ENCODE measurements at places on chromosomes 1 and 21. TPM values are rescaled to one million over a fixed set of nuclear protein-coding genes. Genes with fewer than 3 reads are reported as not detected.

Gene IGSF9
- not detected for polyA plus RNA-seq

Gene CENPF
- polyA plus RNA-seq = 100 TPM

Gene GOLT1A
- not detected for polyA plus RNA-seq

Gene AIRE
- not detected for polyA plus RNA-seq

- no peak for DNase-seq
- no peak overlapping the region for H3K4me3 ChIP-seq
- no peaks in the 10 kb centered on the region for H3K36me3 ChIP-seq
- H3K27me3 ChIP-seq = no peaks in the 10 kb centered on the region
- peaks cover 6% of the 10 kb centered on the region for H3K4me1 ChIP-seq
These were observed 14.7 kb downstream of the RUNX1 start for GRCh38 chr21:35034203-35034926.

DNA sequence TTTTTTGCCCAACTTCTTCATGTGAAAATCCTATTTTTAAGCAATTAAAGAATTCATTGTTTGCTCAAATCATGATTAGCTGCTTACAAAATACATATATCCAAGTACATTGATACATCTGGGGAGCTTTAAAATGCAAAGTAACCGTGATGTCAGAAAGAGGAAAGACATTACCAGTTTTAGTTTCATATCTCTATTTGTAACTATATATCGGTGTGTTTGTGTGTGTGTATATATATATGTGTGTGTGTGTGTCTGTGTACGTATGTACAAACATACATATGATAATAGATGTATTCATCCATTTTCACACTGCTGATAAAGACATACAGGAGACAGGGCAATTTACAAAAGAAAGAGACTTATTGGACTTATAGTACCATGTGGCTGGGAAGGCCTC is 310.1 kb downstream of the DPYD start:
- no peak for DNase-seq
- no peak overlapping the region for H3K4me3 ChIP-seq
- H3K27me3 ChIP-seq = no peaks in the 10 kb centered on the region
- no peak overlapping the region for H3K27ac ChIP-seq

GRCh38 chr1:206002871-206003801 is at the start of gene RAB7B:
TSS of gene RAB7B (minus strand) at chr1:206003395. CDS start at chr1:205994135, 9,260 bp downstream.
- no peaks in the 10 kb centered on the region for H3K36me3 ChIP-seq
- no peaks in the 10 kb centered on the region for H3K27me3 ChIP-seq
- no peak within 1 kb of the TSS for H3K4me3 ChIP-seq

DNA sequence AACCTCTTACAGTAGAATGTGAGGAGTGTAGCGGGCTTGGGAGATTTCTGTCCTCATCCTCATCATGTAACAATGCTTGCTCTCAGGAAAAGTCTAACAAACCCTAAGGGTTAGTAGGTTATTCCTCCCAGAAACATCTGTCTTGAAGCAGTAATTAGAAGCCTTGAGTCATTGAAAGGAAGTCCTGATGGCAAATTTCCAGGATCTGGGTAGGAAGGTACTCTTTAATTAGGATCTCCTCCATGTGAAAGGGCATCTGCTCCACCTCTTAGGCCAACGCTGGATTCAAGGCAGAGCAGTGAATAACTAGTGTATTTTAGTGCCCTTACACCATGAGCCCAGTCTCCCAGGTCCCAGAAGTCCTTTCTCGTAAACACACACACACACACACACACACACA is 106.6 kb upstream of the BARHL2 start:
- no peak for DNase-seq
- H3K27ac ChIP-seq = no peak overlapping the region
- no peaks in the 10 kb centered on the region for H3K36me3 ChIP-seq
- H3K4me1 ChIP-seq = no peaks in the 10 kb centered on the region

DNA sequence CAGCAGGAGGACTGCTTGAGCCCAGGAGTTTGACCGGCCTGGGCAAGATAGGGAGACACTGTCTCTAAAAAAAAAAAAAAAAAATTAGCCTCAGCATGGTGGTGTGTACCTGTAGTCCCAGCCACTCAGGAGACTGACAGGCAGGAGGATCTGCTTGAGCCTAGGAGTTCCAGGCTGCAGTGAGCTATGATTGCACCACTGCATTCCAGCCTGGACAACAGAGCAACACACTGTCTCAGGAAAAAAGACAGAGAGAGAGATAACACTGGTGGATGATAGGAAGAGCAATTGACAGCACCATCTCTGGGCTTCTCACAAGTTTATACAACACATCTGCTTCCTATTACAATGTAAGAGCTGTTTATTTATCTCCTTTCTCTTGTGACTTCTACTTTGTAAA is 2.4 kb upstream of the RNU11 start:
- no peak for DNase-seq
- no peak overlapping the region for H3K27ac ChIP-seq
- peaks cover 12% of the 10 kb centered on the region for H3K4me1 ChIP-seq
- H3K27me3 ChIP-seq = no peaks in the 10 kb centered on the region
- H3K4me3 ChIP-seq = no peak overlapping the region

- no peaks in the 10 kb centered on the region for H3K27me3 ChIP-seq
- DNase-seq = no peak
- no peak overlapping the region for H3K27ac ChIP-seq
These were observed 61.2 kb upstream of the MCOLN3 start for GRCh38 chr1:85109475-85109874.

DNA sequence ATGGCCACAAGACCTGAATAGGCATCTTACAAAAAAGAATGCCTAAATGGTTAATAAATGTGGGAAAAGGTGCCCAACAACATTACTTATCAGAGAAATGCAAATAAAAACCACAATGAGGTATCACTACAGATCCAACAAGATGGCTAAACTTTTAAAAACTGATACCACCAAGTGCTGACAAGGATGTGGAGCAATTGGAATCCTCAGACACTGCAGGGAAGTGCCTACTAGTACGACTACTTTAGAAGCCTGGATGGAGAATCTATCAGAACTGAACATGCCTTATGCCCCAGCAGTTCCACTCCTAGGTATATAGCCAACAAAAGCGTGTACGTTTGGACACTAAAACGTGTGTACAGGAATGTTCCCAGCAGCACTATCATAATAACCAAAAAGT is 19.9 kb downstream of the TNFRSF8 start:
- peaks cover 9% of the 10 kb centered on the region for H3K36me3 ChIP-seq
- H3K4me1 ChIP-seq = peaks cover 50% of the 10 kb centered on the region
- no peaks in the 10 kb centered on the region for H3K27me3 ChIP-seq

GRCh38 chr21:37257967-37258877 is 8.9 kb downstream of the VPS26C start:
- no peaks in the 10 kb centered on the region for H3K27me3 ChIP-seq
- H3K27ac ChIP-seq = peak overlapping the region; percentile 94
- H3K4me1 ChIP-seq = 0 out of 2 replicates have a peak, but pooled peaks cover 5% of the 10 kb centered on the region
- peak overlapping the region; percentile 73 for H3K4me3 ChIP-seq
